ENCODE measurements at places on chromosomes 4 and X.

DNA sequence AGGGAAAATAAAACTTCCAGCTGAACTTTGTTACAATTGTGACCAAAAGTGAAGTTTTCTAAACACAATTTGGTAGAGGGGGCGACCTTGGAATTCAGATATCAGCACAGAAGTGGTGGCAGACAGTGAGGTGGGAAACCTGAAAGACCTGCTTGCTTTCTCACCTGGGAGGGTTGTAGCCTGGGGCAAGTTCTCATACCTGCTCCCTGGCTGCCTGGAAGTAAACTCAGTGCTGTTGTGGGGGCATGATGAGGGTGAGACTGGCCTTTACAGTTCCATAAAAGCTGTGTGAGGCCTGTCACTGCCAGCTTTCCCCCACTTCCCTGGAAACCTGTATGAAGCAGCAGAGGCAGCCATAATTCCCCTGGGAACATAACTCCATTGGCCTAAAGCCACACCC is 1180.2 kb downstream of the FAM133A start:
- DNase-seq, result no peak

DNA sequence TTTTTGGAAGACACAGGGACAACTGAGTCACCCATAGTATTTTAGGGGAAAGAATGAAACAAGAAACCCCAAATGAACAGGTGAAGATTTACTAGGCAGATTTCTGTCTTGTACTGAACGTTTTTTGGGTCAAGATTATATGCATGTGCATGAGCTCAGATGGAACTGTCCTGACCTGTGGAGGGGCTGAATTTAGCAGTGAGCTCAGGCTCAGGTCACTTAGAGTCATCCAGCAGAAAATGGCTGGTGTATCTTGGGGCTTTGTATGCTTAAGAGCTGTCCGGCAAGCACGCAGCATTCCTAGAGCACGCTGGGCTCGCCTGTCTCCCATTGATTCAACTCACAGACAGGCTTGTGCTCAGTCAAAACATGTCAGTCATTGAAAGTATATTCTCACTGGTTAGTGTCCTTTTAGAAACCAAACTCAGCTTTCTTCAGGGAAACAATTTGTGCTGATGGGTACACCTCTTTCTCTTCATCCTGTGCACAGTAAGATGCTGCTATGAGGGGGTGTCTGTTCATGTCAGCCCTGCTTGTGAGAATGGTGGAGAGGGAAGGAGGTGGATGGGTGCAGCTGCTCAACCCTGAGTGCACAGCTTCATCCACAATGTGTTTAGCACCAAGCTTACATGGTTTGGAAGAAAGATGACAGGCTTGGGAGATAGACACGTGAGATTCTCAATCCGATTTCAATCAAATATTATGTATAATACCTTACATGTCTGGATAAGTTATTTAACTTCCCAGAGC is 47.5 kb upstream of the PDLIM3 start:
- no peak for DNase-seq

DNA sequence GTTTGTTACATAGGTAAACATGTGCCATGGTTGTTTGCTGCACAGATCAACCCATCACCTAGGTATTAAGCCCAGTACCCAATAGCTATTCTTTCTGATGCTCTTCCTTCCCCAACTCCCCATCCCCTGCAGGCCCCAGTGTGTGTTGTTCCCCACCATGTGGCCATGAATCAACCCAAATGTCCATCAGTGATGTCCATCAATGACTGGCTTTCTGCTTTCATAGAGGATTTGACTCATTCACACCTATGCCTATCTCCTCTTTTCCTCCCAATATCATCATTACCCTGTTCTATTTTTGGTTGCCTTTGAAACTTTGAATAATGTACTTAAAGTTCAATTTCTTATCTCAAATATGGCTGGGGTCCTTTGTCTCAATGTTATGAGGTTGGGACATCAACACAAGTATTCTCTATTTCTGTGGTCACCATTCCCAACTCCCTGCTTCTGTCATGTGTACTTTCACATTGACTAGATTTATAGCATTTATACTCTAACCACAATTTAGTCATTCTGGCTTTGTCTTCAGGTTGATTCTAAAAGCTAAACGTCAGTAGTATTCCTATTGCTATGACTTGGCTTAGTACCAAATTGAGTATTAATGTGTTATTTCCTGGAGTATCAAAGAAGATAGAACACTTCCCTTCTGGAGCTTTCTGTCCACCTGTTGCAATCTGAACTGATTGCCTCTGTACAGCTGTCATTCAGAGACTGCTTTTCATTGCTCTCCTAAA is 107.2 kb downstream of the TAB3 start:
- DNase-seq, result no peak

- DNase-seq, result no peak
Measured at GRCh38 chr4:3248811-3249661, at the start of gene MSANTD1. TSS of gene MSANTD1 (plus strand) at chr4:3249159. CDS start at chr4:3249223, 64 bp downstream.

GRCh38 chr4:95540227-95540626 is 8.5 kb downstream of the UNC5C start:
- no peak for DNase-seq

DNA sequence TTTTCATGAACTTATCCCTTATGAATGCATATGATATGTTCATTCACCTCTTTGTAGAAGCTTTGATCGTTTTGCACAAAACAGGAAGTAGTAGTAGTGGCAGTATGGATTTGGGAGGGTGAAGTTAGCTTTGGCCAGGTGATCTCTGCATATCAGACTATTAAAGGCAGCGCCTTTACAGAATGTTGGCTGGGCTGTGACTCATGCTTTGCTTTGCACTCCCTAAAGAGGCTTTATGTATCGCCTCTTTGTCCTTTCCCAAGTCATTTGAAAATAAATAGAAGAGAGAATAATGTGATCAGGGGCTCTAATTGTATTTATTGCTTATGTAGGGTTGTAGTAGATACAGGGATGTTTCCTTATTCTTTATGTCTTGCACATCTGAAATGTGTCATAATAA is 50.4 kb downstream of the SHROOM3 start:
- DNase-seq, result no peak
